ENCODE measurements at places on chromosomes 3 and 15.

DNA sequence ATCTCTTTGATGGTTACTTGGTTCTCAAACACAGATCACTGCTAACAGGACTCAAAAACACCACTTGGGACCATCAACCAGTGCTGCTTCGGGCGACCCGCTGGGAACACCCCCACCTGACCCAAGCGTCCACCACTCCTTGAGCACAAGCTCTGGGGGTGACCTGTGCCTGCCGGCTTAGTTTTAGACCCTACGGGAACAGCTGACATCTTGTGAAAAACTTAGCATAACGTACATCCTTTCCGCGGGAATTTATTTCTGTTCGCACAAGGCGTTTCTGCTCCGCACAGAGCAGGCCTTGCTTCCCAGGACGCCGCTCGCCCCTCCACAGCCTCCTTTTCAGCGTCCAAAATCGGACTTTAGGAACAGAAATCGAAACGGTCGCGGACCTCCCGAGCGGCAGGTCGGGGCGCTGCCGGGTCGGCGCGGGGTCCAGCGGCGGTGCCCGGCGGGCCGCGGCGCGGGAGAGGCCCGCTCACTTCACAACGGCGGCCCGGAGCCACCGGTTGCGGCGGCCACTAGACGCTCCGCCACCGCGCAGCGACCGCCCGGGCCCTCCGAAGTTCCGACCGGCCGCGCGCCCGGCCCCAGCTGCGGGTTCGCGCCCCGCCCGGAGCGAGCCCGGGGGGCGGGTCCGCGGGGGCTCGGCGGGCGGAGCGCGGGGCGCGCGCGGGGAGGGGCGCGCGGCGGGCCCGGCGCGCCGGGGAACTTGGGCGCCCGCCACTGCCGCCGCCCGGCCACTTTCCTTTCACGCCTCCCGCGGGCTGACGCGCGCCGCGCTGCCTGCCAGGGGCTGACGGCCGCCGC lies 959 bp downstream of the SFMBT1 start:
- peak; percentile 65 for DNase-seq

DNA sequence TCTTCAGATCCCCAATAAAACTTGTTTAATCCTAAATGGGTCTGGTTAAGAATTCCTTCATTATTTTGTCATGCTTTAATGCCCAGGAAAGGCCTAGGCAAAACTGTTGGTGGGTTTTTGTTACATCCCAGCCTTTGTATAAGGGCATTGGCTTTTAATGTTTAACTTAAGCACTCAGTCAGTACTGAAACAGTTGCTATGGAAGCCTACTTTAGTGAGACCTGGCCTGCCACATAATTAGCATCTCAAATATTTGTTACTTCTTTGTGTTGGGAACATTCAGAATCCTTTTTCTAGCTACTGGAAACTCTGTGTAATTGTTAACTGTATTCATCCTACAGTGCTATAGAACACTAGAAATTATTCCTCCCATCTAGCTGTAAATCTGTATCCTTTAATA lies 369.6 kb upstream of the ATP10A start:
- DNase-seq: no peak

DNA sequence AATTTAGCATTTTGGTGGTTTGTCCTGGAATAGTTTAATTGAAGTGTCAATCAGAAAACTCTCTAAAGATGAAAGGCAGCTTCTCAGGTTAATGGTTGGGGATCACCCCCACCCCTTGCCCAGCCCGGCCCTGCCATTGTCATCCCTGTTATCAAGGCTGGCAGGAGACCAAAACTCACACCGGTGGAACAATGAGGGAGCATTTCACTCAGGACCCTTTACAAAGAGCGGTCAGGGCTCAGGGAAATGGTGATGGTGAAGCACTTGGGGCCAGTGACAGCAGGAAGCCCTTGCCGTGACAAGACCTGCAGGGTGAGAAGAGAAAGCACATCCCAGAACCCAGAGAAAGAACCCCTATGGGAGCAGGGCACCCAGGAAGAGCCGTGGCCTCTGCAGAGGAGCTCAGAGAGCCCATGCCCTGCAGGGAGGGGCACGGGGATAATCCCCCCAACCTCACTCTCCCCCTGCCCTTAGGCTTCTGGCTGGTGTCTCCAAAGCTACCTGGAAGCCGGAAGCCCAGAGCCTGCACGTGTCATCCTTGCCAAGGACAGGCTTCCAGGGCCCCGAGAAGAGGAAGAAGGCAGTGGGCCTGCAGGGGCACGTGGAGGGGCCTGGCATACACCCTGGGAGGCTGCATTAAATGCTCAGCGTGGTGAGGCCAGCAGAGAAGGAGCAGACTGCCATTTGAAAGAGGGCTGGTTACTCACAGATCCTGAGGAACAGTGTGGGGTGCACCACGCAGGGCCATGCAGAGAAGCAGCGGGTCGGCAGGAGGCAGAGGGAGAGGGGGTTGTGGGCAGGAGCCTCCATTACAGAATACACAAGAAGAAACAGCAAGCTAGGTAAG lies 80.6 kb upstream of the PRR20G start:
- DNase-seq: no peak

DNA sequence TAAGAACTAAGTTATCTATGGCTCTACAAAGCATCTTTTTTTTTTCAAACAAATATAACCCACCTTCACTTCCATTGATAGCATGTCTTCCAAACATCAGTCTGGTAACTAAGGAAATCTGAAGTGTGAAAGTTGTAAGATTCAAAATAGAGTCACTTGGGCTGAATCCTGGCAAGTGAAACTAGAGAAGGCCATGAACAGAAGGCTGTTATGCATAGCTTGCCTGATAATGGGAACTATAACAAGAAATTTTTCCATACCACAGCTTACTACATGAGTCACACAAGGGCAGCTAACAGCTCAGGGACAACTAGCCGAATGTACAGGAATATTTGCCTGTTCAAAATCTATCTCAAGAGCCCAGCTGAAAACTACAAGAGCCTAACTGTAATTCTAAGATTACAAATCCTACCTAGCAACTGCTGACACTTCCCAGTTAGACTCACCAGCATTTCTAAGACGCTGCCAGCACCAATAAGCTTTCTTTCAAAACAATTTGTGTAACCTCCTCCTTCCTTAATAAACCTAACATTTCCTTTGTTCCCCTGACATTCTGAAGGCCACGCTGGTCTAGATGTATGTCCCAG lies 1066.5 kb downstream of the PLOD2 start:
- peak; percentile 5 for DNase-seq

- no peak for DNase-seq
These were observed 69.3 kb upstream of the SMAD3 start for GRCh38 chr15:66996094-66996493.

DNA sequence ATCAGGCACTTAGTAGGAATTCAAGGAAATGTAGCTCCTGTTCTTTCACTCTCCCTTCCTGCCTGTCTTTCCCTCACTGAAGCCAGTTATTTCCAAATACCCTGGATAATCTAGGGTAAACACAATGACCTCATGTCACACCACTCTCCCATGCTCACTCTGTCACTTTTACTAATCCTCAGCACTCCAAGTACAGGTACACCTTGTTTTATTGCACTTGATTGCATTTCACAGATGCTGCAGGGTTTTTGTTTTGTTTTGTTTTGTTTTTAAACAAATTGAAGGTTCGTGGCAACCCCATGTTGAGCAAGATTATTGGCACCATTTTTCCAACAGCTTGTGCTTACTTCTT lies 40.8 kb downstream of the PPM1L start:
- DNase-seq: no peak

DNA sequence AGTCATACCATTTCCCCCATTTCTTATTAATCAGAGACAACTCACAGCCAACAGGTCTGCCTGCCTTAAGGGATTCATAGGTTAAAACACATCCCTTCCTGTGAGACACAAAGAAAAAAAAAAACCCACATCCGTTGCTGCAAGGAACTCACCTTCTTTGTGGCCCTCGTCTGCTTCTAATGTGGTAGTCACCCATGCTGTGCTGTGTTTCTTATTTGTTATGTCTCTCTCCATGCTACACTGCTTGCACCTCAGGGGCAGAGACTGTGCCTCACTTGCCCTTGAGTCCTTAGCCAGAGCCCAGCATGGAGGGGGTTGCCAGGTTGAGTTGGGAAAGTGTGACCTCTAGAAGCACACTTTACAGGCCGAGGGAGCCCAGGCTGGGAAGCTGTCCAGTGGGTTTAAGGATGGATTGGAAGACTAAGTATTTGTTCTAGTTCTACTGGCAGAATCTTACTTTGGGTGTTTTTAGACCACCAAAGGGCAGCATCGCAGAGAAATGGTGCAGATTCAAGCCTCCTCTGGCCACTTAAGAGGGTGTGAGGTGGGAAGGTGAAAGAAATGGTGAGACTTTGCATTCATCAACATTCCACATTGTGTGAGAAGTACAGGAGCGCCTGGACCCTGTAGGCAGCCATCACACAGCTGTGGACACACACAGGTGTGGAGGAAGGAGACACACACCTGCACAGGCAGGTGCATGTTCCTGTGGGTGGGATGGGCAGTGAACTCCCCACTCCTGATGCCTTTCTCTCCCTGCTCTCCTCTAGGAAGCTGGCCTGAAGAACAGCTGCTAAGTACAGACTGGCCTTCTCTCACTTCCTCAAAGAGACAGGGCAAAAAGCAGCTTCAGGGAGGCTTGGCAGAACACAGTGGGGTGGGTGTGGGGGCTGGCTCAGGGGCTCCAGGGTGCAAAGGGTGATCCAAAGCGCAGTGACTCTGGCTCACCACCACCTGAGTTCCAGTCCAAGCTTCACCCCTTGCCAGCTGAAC lies 48.8 kb downstream of the GLB1 start:
- peak; percentile 31 for DNase-seq

DNA sequence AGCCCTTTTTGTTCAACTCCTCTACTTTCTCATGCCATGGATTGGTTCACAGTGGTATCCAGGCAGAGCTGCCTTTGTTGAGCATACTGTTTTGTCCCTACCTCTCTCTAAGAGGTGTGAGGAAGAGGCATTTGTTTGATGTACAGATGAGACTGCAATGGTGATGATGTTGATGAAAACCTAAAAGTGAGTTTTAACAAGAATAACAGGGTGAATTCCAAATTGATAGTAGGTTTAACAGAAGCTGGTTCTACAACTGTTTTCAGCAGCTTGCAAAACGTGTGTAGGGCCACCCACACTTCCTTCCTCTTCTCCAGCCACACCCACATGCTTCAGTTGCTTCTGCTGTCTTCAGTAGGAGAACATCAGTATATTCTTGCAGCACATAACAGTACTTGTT lies 10.2 kb downstream of the SNRK start:
- peak; percentile 29 for DNase-seq

- peak; percentile 81 for DNase-seq
These were observed 161.9 kb downstream of the ATG7 start for GRCh38 chr3:11434017-11434526.

DNA sequence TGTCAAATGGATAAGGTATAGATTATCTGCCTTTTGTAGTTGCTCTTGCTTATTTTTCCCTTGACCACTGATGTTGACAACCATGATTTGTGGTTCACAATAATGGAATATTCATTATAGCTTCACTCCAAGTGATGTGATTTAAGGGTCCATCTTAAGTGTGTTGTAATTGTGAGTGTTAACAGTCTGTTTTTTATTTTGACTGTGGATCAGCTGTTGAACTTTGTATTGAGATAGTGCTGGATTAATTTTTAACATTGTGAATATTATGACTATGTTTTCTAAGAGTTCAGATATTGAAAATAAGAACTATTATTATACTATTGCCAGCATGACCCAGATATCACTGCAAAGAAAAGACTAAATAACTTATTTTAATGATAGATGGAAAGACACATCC lies 8.6 kb upstream of the GASK1A start:
- DNase-seq: no peak

GRCh38 chr15:35019404-35020327 lies 31.6 kb upstream of the ZNF770 start:
- no peak for DNase-seq

- DNase-seq: peak; percentile 24
These were observed 73.9 kb downstream of the CPN2 start for GRCh38 chr3:194277104-194277785.

DNA sequence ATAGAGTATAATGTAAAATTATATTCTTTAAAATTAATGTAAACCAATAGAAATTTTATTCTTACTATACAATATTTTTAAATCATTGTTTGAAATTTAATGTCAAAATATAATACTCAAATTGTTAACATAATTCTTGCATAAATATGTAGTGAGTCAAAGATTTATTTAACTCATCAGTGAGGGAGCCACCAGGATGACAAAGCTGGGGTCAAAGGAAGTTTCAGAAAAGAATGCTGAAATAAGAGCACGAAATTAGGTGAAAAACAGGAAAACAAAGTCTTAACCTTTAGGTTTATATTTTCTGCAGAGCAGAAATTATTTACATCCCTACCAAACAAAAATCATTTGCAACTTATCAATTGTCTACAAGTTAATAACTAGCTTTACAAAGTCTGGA lies 74.1 kb downstream of the DIPK2A start:
- DNase-seq: no peak

DNA sequence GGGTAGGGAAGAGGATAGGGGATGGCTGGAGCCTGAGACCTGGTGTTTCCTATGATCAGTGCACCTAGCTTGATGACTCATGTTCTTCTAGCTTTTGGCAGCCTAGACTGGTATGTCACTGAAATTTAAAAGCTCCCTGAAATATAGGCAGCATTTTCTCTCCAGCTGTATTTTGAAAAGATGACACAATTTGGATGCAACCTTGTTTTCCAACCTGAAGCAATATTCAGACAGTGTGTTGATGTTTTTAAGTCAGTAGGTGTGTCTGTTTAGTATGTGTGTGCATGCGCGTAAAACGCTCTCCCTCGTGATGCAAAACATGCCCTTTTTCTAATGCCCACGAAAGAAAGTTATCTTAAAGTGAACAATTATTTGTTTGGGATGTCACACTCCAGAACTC lies 58.5 kb downstream of the RPL22L1 start:
- DNase-seq: no peak

GRCh38 chr15:84595660-84596059 lies 5.1 kb upstream of the ZSCAN2 start:
- no peak for DNase-seq

DNA sequence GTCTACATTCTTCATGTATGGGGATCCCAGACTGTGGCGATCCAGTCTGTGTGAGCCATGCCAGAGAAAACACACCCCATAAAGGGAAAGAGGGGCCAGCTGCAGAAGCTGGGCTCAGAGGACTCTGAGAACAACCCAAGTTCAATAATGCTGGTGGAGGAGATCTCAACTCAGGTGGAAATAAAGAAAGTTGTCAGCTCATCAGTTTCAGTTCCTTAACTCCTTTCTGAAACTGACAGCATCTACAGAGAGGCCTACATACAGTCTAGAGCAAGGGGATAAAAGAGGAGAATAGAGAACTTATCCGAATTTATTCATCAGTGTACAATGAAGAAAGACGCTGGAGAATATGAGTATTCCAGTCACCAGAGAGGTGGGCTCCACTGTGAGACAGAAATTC lies 77.0 kb downstream of the NTRK3 start:
- DNase-seq: no peak

Measured in globus pallidus (tissue), 1 donor.